ENCODE measurements at places on chromosomes 3 and 15. TPM values are rescaled to one million over a fixed set of nuclear protein-coding genes. Genes with fewer than 3 reads are reported as not detected.

Gene ALS2CL
- 69.5 TPM for total RNA-seq

Gene DUOXA2
- not detected for total RNA-seq

Gene MYO5C
- total RNA-seq, result 115 TPM

Gene GOLGA8O
- total RNA-seq, result 2.7 TPM

Gene MEGF11
- not detected for total RNA-seq

GRCh38 chr3:31235062-31235700 is 297.5 kb upstream of the STT3B start:
- no peak for DNase-seq
- H3K36me3 ChIP-seq, result no peaks in the 10 kb centered on the region
- H3K27me3 ChIP-seq, result no peaks in the 10 kb centered on the region

DNA sequence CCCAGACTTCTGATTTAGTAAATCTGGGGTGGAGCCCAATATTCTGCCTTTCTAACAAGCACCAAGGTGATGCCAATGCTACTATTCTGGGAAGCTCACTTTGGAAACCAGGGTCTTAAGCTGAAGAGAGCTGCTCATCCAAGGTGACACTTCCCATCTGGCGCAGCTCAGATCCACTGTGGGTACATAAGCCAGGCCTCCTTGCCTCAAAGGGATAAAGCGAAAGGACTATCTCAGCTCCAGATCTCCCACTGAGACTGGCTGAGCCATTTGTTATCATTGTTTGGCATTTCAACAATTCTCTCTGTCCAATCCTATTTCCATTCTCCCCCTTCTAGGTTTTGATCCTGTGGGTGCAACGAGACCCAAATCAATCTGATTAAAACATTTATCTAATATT is 323.8 kb downstream of the GBE1 start:
- H3K4me1 ChIP-seq, result no peaks in the 10 kb centered on the region
- no peaks in the 10 kb centered on the region for H3K27me3 ChIP-seq
- DNase-seq, result no peak
- no peaks in the 10 kb centered on the region for H3K36me3 ChIP-seq
- no peak overlapping the region for H3K27ac ChIP-seq

- H3K4me1 ChIP-seq, result no peaks in the 10 kb centered on the region
- H3K27ac ChIP-seq, result no peak overlapping the region
- H3K27me3 ChIP-seq, result no peaks in the 10 kb centered on the region
- no peaks in the 10 kb centered on the region for H3K36me3 ChIP-seq
Observed at GRCh38 chr3:171508206-171508605, 48.0 kb upstream of the TNIK start.

DNA sequence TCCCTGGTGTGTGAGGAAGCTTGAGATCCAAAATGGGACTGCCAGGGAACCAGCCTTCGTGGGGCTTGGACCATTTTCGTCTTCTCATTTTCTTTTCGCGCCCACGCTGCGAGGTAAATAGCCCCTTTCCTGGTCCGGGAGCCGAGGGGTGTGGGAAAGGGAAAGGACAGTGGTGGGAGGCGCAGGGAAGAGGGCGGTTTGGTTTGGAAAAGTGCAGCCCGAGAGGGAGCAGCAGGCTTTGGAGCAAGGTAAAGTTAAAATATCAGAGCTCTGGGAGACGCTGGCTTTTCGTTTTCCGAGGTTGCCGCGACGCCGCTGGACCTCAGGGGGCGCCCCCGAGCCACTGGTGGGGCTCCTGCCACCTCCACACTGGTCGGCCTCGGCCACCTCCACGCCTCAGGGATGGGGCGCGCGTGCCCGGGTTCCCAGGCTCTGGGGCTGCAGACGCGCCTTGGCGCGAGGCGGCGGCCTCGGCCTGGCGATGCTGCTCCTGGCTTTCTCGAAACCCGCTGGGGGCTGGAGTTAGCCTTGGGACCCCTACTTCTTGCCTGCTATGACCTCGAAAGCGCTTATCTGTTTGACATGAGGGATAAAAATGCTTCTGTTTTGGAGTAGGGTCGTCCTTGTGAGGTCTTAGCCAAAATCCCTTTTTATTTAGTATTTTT is 3.2 kb downstream of the PTPRG start:
- H3K4me3 ChIP-seq, result peak overlapping the region; percentile 84
- no peaks in the 10 kb centered on the region for H3K36me3 ChIP-seq
- DNase-seq, result peak; percentile 83

Data from upper lobe of left lung (tissue), 6 donors.